ENCODE measurements at places on chromosomes 4 and X.

GRCh38 chr4:173025131-173025530 lies 143.5 kb upstream of the GALNT7 start:
- DNase-seq, result no peak

GRCh38 chr4:123430031-123430430 lies 33.4 kb downstream of the SPRY1 start:
- no peak for DNase-seq

- DNase-seq, result no peak
Measured at GRCh38 chr4:182367153-182367552, 124.0 kb downstream of the TENM3 start.

DNA sequence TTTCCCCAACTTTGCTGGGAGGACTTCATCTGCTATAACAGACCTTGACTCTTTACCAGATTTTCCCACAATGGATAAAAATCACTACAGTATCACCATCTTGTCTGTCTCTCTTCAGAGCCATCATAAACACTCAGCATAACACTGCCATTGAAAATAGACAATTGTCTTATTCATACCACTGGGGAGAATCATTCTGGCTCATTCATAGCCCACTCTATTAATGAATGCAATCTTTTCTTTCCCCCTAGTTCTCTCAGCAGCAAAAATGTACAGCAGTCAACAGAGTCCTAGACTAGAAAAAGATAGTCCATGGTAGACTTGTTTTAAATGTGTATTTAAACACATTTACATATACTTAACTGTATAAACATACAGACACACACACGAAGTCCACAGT lies 19.2 kb downstream of the SLC9A7 start:
- no peak for DNase-seq

DNA sequence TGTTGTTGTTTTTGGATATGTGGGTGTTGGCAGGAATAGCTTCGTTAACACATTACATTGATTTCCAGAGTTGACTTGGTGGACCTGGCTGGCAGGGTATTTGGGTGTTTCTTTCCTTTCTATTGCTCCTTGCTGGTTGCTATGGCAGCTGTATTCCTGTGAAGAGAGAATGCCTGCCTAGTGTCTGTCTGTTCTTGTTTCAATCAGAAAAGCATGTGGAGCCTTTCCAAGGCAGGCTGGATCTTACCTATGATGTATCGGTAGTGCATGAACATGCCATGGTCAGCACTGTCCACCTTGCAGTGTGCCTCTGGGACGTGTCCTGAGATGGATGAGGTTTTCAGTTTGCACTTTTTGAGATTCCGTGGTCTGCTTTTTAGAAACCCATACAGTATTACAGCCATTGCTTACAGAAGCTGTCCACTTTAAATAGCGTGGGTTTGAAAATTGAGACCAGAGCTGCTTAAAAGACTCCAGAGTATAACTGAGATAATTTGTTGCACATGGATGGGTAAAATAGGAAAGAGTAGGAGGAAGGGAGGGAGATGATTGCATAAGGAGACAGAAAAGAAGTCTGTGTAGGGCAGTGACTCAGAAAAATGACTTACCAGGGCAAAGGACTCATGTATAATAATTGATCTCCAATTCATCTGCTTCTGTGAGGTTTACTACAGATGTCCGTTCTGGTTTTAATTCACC lies 20.0 kb upstream of the AADAT start:
- no peak for DNase-seq

- no peak for DNase-seq
Measured at GRCh38 chr4:80446664-80447063, 111.1 kb downstream of the CFAP299 start.

Data from stimulated activated CD8-positive, alpha-beta memory T cell treated with anti-CD3 and anti-CD28 coated beads, Interleukin-7, amount 100 ng/mL, for 1 hour (primary cell).